Activated CD8-positive, alpha-beta T cell treated with anti-CD3 and anti-CD28 coated beads, Interleukin-2, amount 10 ng/mL, durations not matched to agents 7 days and 5 days (primary cell): ENCODE measurements at places on chromosomes 3 and 15. TPM values are rescaled to one million over a fixed set of nuclear protein-coding genes. Genes with fewer than 3 reads are reported as not detected.

Gene HLTF
- 25.2 TPM for total RNA-seq

Gene COLQ
- total RNA-seq: 5.3 TPM

Gene DCLK3
- total RNA-seq: not detected

Gene GTF2E1
- 32.4 TPM for total RNA-seq

Gene DUOXA2
- not detected for total RNA-seq

Gene POMGNT2
- 9.7 TPM for total RNA-seq

DNA sequence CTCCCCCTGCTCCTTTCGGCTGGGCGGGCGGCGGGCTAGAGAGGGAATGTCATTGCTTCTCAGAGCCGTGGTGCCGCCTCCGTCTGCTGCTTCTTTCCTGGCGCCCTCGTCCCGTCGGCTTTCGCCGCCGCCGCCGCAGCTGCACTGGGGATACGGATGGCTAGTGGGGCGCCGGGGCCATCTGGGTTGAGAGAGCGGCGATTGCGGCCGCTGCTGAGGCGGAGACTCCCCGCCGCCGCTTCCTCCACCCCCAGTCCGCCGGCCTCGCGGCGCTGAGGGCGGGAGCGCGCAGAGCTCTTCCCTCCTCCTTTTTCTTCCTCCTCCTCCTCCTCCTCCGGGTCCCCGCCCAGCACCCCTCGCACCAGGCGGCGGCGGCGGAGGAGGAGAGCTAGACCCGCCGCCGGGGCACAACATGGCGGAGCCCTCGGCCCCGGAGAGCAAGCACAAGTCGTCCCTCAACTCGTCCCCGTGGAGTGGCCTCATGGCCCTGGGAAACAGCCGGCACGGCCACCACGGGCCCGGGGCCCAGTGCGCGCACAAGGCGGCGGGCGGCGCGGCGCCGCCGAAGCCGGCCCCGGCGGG lies at the start of gene STT3B:
TSS of gene STT3B (plus strand) at position 339 of the 582 bp plus-strand sequence. CDS start at position 413, 74 bp downstream.
- DNase-seq: peak; percentile 89

DNA sequence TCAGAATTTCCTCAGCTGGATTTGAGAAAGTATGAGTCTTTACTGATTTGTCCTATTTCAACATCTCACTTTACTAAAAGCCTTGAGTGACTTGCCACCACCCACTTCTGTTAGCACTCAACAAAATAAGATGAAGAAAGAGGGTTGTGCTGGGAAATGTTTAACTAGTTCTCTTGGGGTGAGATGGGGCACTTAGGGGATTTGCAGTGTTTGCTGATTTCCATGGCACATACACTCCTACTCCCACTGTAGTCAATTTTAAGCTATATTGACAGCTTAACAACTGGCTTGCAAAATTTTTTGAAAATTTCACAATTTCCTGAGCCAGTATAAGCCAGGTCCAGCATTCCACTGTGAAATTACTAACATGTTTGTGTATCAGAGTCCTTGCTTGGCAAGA lies 463.1 kb upstream of the ARHGEF26 start:
- no peak for DNase-seq

DNA sequence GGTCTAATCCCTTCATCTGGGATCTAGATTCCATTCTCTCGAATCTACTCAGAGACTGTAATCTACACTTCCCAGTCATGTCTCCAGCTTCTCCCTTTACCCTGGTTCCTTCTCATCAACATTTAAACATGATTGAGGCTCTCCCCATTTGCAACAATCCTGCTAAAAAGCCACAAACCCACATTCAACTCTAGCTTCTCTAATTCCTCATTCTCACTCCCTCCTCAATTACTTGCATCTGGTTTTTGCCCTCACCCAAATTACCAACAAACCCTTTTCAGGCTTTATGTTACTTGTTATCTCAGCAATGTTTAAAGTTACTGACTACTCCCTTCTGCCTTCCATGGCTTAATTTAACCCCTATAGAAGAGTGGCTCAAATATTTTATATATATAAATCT lies 11.5 kb downstream of the ETFA start:
- no peak for DNase-seq

- DNase-seq: peak; percentile 63
These were observed 319.3 kb upstream of the AZI2 start for GRCh38 chr3:28667646-28668621.

GRCh38 chr15:92733934-92734521 lies 78.5 kb upstream of the FAM174B start:
- peak; percentile 25 for DNase-seq

- DNase-seq: no peak
These were observed 260.2 kb downstream of the TIGIT start for GRCh38 chr3:114553949-114554593.

DNA sequence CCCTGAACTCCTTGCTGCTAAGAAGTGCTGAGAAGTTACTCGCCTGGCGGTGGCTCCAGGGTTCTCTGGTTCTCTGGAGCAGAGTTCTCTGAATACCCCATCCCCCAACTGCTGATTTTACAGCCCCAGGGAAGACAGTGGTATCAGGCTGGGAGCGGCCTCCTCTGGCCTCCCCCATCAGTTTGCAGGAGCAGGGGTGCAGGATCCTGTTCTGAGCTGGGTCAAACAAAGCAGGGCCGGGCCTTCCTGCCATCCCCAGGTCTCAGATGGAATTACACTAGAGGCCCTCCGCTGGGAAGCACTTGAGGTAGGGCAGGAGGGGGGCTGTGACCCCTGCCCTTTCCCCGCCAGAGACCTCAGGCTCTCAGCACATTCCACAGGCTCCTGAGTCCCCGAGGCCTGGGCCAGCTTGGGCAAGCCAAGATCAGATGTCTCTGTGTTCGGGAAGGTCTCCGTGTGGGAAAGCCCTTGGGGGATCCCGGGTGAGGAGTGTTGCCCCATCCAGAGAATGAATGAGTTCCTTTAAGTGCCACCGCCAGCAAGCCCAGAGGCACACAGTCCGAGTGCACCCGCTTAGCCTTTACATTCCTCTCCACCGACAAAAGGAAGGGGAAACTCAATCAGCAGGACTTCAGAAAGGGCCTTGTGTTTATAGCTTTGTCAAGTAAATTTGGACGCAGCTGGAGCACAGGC lies 149.9 kb downstream of the LRRK1 start:
- no peak for DNase-seq

GRCh38 chr3:8629151-8630021 lies 15.2 kb downstream of the SSUH2 start:
- peak; percentile 59 for DNase-seq

- no peak for DNase-seq
These were observed 76.6 kb upstream of the SOX2 start for GRCh38 chr3:181635141-181635540.

- DNase-seq: no peak
These were observed at the start of gene KCNAB1 for GRCh38 chr3:156120528-156121251. Gene KCNAB1, plus strand, starts transcription at chr3:156120578.

- no peak for DNase-seq
These were observed 20.5 kb downstream of the SLC41A3 start for GRCh38 chr3:126063358-126063965.

GRCh38 chr15:61248790-61249189 lies 19.7 kb upstream of the RORA start:
- DNase-seq: no peak

DNA sequence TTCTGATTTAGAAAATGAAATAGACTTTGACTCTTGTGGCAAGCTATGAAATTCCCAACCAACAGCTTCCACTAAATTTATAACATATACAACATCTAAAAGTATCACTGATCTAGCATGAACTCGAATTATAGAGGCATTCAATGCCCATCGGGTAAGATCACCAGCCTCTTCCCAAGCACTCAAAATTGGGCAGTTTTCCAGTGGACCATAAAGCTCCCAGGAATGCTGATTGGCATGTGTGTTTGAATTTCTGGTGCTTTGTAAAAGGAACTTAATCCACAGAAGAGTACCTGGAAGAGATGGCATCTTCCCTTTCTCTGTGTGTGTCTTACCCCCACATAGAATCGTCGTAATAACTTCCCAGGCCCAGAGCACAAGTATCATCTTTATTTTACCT lies 10.0 kb downstream of the LRTM1 start:
- DNase-seq: no peak

GRCh38 chr3:78506061-78506460 lies 1261.7 kb downstream of the ROBO1 start:
- DNase-seq: no peak
